Activated CD8-positive, alpha-beta T cell treated with anti-CD3 and anti-CD28 coated beads for 36 hours (primary cell): ENCODE measurements at places on chromosomes 3 and 15. TPM values are rescaled to one million over a fixed set of nuclear protein-coding genes. Genes with fewer than 3 reads are reported as not detected.
A peak's percentile ranks its signal among the peaks of the same experiment; 100 is the strongest.

DNA sequence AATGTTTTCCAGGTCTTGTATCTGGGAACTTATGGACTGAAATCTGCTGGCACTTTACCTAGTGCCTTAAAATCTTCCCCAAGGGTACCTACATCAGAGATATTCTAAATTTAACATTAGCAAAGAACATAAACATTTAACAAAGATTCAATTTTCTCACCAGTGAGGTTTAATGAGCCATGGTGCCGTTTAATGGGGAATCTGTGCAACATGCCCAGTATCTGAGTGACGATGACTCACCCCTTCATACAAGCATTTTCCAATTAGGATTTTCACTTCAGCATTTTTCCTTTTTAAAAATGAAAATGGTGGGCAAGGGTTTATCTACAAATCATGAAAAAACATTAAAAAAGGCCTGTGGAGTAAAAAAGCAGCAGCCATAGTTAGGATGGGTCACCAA is 189.4 kb downstream of the SLC9A9 start:
- no peaks in the 10 kb centered on the region for H3K36me3 ChIP-seq
- no peak overlapping the region for H3K4me3 ChIP-seq
- no peak for DNase-seq

GRCh38 chr15:90211009-90211408 is 9.9 kb downstream of the SEMA4B start:
- no peak for DNase-seq
- no peak overlapping the region for H3K4me3 ChIP-seq
- H3K27me3 ChIP-seq, result no peaks in the 10 kb centered on the region
- no peaks in the 10 kb centered on the region for H3K36me3 ChIP-seq
- H3K4me1 ChIP-seq, result peaks cover 11% of the 10 kb centered on the region
- no peak overlapping the region for H3K27ac ChIP-seq

GRCh38 chr15:81016489-81017068 is 15.9 kb downstream of the TLNRD1 start:
- no peak for DNase-seq
- H3K4me3 ChIP-seq, result no peak overlapping the region
- H3K27me3 ChIP-seq, result no peaks in the 10 kb centered on the region
- no peaks in the 10 kb centered on the region for H3K36me3 ChIP-seq

DNA sequence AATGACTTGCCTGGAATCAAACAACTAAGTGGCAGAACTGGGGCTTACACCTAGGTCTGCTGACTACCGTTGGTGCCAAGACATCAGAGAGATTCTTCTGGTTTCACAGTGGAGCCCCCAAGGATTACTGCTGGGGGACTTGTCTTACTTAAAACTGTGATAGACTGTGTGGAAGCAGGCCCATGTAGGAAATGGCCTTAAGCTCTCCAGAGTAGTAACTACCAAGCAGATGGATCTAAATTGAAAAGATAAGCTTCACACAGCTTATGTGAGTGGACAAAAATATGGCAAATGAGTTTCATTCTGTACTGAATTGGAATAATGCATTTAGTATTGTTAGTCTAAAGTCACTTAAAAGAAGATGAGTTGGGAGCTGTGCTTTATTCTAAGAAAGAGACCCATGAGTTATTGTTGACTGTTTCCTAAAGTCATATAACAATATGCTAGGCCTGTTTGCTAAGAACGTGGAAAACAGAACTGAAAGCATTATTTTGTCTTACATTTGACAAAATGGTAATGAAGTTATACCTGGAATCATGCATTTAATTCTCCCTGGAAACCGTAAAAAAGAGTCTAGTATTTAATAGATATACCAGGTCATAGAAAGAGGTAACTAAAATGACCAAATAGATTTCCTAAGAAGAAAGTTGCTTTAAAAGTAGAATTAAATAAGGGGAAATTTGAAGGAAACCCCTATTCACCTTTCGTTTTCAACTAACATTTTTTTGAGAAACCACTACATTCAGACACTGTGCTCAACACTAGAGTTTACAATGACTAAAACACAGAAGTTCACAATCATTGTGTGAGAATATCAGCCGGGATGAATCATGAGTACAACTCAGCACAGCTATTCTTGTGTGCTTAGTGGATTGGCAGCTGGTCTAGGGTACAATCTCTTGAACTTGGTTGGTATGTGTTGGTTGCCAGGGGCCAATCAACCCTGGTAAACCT is 13.0 kb upstream of the MAPK6 start:
- H3K4me3 ChIP-seq, result peak overlapping the region; percentile 27
- H3K27me3 ChIP-seq, result no peaks in the 10 kb centered on the region
- H3K36me3 ChIP-seq, result no peaks in the 10 kb centered on the region
- H3K4me1 ChIP-seq, result peaks cover 50% of the 10 kb centered on the region
- H3K27ac ChIP-seq, result peak overlapping the region; percentile 80
- peak; percentile 51 for DNase-seq

DNA sequence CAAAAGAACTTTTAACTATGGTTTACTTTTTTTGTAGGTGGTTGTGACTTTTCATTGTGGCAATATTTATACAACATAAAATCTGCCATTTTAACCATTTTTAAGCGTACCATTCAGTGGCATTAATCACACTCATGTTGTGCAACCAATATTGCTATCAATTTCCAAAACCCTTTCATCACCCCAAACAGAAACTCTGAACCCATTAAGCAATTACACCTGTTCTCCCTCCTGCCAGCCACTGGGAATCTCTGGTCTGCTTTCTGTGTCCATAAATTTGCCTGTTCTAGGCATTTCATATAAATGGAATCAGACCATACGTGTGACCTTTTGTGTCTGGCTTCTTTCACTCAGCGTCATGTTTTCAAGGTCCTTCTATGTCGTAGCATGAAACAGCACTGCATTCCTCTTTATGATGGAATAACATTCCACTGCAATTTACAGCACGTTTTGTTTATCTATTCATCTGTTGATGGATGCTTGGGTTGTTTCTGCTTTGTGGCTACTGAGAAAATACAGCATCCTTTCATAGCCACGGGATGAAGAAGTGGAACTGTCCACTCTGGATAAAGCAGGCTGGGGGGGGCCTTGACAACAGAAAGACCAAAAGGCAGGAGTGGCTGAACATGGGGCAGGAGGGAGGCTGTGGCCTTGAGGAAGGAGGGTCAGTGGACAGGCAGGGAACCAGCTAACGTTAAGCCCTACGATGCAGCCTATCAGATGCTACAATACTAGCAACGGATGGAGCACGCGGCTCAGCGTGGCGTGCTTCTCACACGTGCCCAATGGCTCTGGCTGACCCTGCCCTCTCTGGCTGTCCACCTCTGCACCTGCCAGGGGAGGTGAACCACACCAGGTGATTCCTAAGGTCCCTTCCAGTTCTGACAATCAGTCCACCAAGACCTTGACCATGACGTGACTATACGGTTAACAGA is 110.9 kb downstream of the SEC22A start:
- peaks cover 4% of the 10 kb centered on the region for H3K27me3 ChIP-seq
- H3K4me3 ChIP-seq, result no peak overlapping the region
- no peak overlapping the region for H3K27ac ChIP-seq
- H3K4me1 ChIP-seq, result no peaks in the 10 kb centered on the region
- no peak for DNase-seq

DNA sequence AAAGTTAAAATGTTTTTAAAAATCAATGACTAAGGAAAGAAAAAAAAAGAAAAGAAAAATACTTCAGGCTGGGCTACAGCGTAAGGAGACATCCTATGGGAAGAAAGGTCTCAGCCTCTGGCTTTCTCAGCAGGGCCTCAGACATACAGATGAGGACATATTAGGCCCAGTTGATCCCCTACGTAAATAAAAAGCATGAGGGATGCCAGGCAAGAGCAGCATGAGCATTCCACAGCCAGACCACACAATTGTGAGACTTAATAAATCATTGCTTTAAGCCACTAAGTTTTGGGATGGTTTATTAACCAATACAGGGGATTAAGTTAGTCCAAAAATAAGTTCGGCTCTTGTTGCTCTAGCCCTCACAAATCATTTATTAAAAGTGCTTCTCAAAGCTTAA is 394.1 kb upstream of the NECTIN3 start:
- H3K4me3 ChIP-seq, result no peak overlapping the region
- H3K4me1 ChIP-seq, result no peaks in the 10 kb centered on the region
- no peak overlapping the region for H3K27ac ChIP-seq
- no peak for DNase-seq
- H3K36me3 ChIP-seq, result no peaks in the 10 kb centered on the region

DNA sequence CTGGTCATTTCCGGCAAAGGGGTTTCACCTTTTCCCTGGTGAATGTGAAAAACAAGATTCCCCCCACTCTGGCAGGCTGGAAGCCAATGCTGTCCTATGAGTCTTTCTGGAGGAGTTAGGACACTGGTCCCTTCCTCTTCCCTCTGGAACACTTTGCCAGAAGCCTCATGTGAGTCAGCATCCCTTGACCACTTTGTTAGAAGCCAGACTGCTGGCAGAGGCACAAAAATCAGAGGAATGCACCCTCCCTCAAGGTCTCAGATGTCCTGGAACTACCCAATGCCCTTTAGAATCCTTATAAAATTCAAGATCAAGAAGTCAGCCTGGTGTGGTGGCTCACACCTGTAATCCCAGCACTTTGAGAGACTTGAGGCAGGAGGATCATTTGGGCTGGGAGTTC is 26.6 kb downstream of the ITGB5 start:
- no peak overlapping the region for H3K27ac ChIP-seq
- no peak overlapping the region for H3K4me3 ChIP-seq
- DNase-seq, result no peak

GRCh38 chr3:174951034-174951433 is 91.9 kb downstream of the NAALADL2 start:
- no peaks in the 10 kb centered on the region for H3K4me1 ChIP-seq
- no peaks in the 10 kb centered on the region for H3K27me3 ChIP-seq
- DNase-seq, result no peak
- H3K4me3 ChIP-seq, result no peak overlapping the region
- H3K36me3 ChIP-seq, result no peaks in the 10 kb centered on the region
- H3K27ac ChIP-seq, result no peak overlapping the region

- H3K4me3 ChIP-seq, result no peak overlapping the region
- H3K27ac ChIP-seq, result no peak overlapping the region
- H3K27me3 ChIP-seq, result no peaks in the 10 kb centered on the region
- peaks cover 6% of the 10 kb centered on the region for H3K4me1 ChIP-seq
- peaks cover 14% of the 10 kb centered on the region for H3K36me3 ChIP-seq
Observed at GRCh38 chr3:114939920-114940319, 207.2 kb downstream of the ZBTB20 start.

DNA sequence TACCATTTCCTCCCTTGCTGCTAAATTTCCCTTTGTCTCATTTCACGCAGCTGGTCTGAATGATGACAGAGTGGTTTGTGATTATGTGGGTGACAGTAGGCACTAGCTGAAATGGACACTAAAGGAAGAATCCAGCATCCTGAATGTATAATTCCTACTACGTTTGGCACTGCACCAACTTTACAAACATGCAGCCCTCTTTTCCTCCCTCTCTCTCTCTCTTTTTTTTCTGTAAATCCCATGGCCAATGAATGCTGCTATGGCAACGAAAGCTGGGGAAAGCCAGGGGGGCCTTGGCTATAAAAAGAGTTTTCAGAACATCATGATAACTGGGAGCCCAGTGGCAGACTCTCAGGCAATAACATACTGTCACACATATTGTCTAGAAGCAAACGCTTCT is 367.2 kb upstream of the AGTR1 start:
- no peaks in the 10 kb centered on the region for H3K27me3 ChIP-seq
- no peaks in the 10 kb centered on the region for H3K36me3 ChIP-seq
- no peak for DNase-seq
- H3K27ac ChIP-seq, result no peak overlapping the region

GRCh38 chr3:97575742-97576141 is 188.8 kb upstream of the ARL6 start:
- H3K4me3 ChIP-seq, result no peak overlapping the region

DNA sequence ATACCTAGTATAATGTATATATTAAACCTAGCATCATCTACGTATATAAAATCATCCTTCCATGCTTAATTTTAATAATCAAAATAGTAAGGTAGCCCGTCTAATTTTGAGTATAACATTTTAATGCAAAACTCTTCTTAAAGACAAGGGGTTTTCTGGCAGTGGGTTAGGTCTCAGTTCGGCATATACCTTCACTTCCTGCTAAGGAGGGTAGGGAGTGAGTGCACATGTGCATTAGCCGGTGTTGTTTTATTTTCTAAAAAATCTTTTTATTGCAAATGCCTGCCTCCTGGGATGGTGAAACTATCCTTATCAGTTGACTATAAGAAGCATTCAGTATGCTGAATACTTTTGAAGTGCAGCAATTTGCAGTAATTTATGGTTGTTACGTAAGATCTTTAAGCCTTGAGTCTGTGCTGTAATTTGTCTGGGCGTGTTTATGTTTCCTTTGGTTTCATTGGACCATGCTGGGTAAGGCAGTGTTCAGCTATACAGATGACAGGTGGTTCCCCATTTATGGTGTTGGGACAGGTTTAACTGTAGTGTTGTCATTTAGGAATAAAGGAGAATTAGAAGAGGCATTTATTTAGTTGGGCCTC is 11.7 kb downstream of the ARHGEF26 start:
- DNase-seq, result no peak
- no peaks in the 10 kb centered on the region for H3K4me1 ChIP-seq
- H3K27ac ChIP-seq, result no peak overlapping the region
- H3K27me3 ChIP-seq, result peaks cover 18% of the 10 kb centered on the region

- H3K4me1 ChIP-seq, result peaks cover 36% of the 10 kb centered on the region
- H3K27me3 ChIP-seq, result no peaks in the 10 kb centered on the region
- no peak for DNase-seq
- H3K4me3 ChIP-seq, result no peak overlapping the region
Observed at GRCh38 chr15:90270502-90271150, 5.2 kb downstream of the NGRN start.

- H3K4me1 ChIP-seq, result peaks cover 52% of the 10 kb centered on the region
- no peaks in the 10 kb centered on the region for H3K27me3 ChIP-seq
- peaks cover 5% of the 10 kb centered on the region for H3K36me3 ChIP-seq
- H3K27ac ChIP-seq, result peak overlapping the region; percentile 72
Observed at GRCh38 chr15:65796610-65797078, 4.6 kb upstream of the DENND4A start.

- no peak overlapping the region for H3K27ac ChIP-seq
- no peak for DNase-seq
- H3K36me3 ChIP-seq, result no peaks in the 10 kb centered on the region
- no peaks in the 10 kb centered on the region for H3K4me1 ChIP-seq
- no peaks in the 10 kb centered on the region for H3K27me3 ChIP-seq
Observed at GRCh38 chr15:60964527-60964926, 264.6 kb downstream of the RORA start.

DNA sequence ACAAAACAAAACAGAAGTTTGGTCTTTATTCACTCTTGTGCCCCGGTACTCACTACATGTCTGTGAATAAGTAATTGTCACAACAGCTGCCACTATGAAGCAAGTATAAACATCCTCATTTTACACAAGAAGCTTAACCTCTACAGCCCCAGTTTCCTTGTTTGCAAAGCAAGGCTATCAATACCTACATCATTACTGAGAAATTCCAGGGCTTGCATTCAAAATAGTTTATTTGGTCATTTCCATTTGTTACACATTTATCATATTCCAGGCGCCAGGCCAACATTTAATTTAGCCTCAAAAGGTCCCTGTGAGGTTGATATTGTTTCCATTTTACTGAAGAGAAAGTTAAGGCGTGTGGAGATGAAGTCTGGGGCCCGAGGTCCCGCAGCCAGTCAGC is 161.4 kb upstream of the LRTM1 start:
- H3K27me3 ChIP-seq, result no peaks in the 10 kb centered on the region
- no peaks in the 10 kb centered on the region for H3K36me3 ChIP-seq
- H3K4me1 ChIP-seq, result no peaks in the 10 kb centered on the region
- H3K4me3 ChIP-seq, result no peak overlapping the region
- no peak for DNase-seq
- no peak overlapping the region for H3K27ac ChIP-seq

The CDHR4 gene
- not detected for total RNA-seq

The THRB gene
- total RNA-seq, result not detected
